ENCODE measurements at places on chromosomes 2 and 18.

GRCh38 chr18:64966667-64967066 is 784.1 kb upstream of the CDH7 start:
- no peak for DNase-seq

- DNase-seq, result no peak
Observed at GRCh38 chr2:139685090-139685983, 905.1 kb upstream of the NXPH2 start.

- DNase-seq, result no peak
Observed at GRCh38 chr2:80591233-80591632, 286.7 kb upstream of the LRRTM1 start.

DNA sequence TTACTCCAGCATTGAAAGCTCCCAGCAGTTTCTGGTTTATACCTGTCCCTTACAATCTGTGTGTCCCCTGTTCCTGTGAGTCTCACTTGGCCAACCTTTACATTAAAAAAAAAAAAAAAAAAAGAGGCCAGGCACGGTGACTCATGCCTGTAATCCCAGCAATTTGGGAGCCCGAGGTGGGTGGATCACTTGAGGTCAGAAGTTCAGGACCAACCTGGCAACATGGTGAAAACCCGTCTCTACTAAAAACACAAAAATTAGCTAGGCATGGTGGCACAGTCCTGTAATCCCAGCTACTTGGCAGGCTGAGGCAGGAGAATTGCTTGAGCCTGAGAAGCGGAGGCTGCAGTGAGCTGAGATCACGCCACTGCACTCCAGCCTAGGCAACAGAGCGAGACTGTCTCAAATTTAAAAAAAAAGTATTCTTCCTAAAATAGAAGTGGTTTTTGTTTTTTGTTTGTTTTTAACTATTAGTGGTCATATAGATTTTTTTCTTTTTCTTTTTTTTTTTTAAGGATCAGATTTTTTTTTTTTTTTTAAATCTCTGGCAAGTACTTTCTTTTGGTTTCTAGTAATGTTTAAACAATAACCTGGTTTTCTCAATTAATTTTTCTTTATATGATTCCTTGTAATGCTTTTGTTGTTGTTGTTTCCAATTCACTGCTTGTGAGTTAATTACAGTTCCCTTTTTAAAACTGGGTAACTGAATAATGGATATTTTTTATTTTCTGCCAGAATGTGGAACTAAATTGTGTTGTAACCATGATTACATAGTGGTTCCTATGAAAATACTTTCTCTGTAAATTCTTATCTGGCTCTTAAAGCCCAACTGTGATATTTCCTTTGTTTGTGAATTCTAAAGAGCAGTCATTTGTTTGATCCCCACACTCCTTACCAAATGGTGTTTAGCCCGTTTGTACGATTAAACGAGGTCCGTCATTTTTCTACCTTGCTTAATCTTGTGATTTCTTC is 116.8 kb downstream of the CTAGE1 start:
- DNase-seq, result no peak

GRCh38 chr2:23231865-23232264 is 153.1 kb upstream of the KLHL29 start:
- DNase-seq, result no peak

- DNase-seq, result no peak
Observed at GRCh38 chr2:113158884-113159553, 14.8 kb upstream of the PSD4 start.
